Lower lobe of right lung (tissue), 2 donors: ENCODE measurements at places on chromosomes 16 and 17.
A peak's percentile ranks its signal among the peaks of the same experiment; 100 is the strongest.

DNA sequence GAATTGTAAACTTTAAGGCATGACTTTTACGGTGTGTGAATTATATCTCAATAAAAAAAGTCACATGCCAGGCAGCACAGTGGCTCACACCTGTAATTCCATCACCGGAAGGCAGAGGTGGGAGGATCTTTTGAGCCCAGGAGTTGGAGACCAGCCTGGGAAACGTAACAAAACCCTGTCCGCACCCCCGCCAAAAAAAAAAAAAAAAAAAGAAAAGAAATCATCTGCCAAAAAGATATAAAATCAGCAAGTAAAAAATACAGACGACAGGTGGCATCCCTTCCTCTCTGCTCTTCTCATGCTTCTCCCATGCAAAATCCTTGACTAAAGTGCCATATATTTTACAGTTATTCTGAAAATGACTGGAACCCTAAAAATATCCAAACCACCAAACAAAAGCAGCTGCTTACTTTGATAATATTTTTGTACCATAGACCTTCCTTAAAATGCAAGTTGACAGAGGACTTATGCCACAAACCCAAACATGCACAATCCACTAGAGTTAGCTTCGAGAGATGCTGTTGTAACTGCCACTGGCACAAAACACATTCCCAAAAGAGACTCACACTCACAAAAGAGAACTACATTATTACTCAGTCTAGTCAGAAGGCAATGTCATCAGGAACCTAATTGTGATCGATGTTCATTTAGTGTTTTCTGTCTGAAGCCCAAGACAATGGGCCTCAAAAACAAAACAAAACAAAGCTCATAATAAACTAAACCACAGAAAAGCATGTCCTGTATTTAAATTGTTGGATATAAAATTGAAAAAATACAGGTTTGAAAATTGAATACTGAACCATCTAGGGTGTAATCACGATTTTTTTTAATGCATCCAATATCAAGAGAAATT is 2.4 kb downstream of the CRLF3 start:
- H3K27me3 ChIP-seq, result no peaks in the 10 kb centered on the region
- no peaks in the 10 kb centered on the region for H3K36me3 ChIP-seq
- peak overlapping the region; percentile 56 for H3K27ac ChIP-seq

DNA sequence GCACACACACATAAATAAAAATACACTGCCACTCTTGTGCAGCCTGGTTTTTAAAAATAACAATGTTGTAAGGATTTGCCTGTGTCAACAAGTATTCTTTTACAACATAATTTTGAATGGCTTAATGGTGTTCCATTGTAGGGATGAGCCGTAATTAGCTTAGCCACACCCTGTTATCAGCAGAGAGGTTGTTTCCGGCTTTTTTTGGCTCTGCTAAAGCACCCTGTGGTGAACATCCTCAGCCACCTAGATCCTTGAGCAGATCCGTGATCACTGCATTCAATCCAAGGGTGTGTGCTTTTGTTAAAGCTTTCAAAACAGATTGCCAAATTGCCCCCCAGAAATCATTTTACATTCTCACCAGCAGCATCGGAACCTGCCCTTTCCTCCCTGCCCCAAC is 7.0 kb downstream of the KATNB1 start:
- H3K27me3 ChIP-seq, result no peaks in the 10 kb centered on the region
- H3K4me1 ChIP-seq, result no peaks in the 10 kb centered on the region
- no peak overlapping the region for H3K4me3 ChIP-seq
- peaks cover 33% of the 10 kb centered on the region for H3K36me3 ChIP-seq
- no peak overlapping the region for H3K27ac ChIP-seq
- DNase-seq, result no peak

DNA sequence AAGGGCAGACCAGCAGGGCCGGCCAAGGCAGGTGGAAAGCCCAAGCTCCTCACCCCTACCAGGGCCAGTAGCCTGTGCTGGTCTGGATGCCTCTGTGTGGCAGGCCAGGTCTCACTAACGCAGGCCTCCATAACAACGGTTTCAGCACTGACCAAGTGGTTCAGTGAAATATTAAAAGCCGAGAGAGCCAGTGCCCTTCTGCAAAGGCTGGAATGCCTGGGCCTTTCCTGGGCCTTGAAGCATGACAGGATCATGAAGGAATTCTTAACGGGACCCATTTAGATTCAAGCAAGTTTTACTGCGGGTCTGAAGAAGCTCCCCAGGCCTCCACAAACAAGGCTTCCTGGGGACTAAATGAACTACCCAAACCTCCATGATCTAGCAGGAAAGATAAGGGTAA is 16.3 kb downstream of the ADAD2 start:
- no peaks in the 10 kb centered on the region for H3K4me1 ChIP-seq
- no peak overlapping the region for H3K4me3 ChIP-seq
- H3K36me3 ChIP-seq, result no peaks in the 10 kb centered on the region

DNA sequence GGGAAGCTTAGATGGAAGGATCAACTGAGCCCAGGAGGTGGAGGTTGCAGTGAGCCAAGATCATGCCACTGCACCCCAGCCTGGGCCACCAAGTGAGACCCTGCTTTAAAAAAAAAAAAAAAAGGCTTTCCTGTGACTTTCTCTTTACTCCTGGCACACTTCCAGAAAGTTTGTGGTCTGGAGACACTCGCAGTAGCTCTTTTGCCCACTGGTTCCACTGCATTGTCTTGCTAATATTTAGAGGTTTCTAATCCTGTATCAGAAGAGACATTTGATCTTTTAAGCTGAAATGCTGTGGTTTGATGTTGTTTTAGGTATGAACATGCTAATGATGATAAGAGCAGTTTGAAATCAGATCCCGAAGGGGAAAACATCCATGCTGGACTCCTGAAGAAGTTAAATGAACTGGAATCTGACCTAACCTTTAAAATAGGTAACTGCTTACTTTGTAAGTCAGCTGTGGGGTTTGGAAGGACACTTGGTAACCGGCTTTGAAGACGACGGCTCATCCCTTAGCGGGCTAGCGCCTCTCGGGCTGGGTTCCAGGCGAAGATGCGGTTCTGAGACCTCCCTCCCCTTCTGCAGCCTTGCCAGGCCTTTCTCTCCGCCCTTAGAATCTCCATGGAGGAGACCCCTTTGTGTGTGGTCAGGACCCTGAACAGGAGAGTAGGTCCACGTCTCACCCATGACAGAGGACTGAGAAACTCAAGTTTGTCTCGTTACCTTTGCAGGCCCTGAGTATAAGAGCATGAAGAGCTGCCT is 23.1 kb downstream of the NTAN1 start:
- H3K36me3 ChIP-seq, result peaks cover 96% of the 10 kb centered on the region
- no peak overlapping the region for H3K27ac ChIP-seq
- no peak for DNase-seq

GRCh38 chr16:88941913-88942909 is 34.8 kb downstream of the CBFA2T3 start:
- no peaks in the 10 kb centered on the region for H3K36me3 ChIP-seq
- DNase-seq, result peak; percentile 76
- peak overlapping the region; percentile 37 for H3K4me3 ChIP-seq

GRCh38 chr17:691423-691822 is 23.2 kb downstream of the VPS53 start:
- H3K4me1 ChIP-seq, result no peaks in the 10 kb centered on the region
- H3K36me3 ChIP-seq, result peaks cover 81% of the 10 kb centered on the region
- no peak overlapping the region for H3K4me3 ChIP-seq

DNA sequence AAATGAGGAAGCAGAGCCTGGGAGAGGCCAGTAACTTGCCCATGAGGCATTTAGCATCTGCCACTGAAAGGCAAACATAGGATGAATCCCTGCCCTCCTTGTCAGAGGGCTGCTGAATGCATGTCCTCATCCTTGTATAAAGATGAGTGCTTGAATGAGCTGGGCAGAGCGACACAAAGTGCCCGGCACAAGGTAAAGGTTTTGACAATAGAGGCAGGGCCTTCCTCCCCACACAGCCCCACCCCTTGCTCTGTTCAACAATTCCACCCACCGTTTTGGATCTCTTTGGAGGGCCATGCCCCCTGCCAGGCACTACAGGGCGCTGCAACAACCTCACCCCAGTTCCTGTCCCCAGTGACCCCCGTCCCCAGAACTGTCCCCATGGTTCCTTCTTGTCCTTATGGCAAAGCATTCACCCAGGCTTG is 1.4 kb upstream of the KRT19 start:
- peaks cover 3% of the 10 kb centered on the region for H3K36me3 ChIP-seq
- no peak overlapping the region for H3K4me3 ChIP-seq
- H3K27ac ChIP-seq, result peak overlapping the region; percentile 89

DNA sequence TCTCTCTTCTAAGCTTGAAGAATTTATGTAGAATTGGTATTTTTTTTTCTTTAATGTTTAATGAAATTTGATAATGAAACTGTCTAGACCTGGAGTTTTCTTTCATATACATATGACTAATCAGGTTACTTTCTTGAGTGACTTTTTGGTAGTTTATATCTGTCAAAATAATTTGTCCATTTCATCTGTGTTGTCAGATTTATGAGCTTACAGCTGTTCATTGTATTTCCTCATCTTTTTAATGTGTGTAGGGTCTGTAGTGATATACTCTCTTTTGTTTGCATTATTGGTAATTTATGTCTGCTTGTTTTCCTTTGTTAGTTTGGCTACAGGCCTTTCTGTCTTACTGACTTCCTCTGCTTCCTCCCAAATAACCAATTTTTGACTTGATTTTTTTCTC is 55.7 kb downstream of the TAOK1 start:
- H3K27ac ChIP-seq, result no peak overlapping the region
- H3K27me3 ChIP-seq, result no peaks in the 10 kb centered on the region
- peaks cover 4% of the 10 kb centered on the region for H3K36me3 ChIP-seq
- no peak overlapping the region for H3K4me3 ChIP-seq
- no peak for DNase-seq

DNA sequence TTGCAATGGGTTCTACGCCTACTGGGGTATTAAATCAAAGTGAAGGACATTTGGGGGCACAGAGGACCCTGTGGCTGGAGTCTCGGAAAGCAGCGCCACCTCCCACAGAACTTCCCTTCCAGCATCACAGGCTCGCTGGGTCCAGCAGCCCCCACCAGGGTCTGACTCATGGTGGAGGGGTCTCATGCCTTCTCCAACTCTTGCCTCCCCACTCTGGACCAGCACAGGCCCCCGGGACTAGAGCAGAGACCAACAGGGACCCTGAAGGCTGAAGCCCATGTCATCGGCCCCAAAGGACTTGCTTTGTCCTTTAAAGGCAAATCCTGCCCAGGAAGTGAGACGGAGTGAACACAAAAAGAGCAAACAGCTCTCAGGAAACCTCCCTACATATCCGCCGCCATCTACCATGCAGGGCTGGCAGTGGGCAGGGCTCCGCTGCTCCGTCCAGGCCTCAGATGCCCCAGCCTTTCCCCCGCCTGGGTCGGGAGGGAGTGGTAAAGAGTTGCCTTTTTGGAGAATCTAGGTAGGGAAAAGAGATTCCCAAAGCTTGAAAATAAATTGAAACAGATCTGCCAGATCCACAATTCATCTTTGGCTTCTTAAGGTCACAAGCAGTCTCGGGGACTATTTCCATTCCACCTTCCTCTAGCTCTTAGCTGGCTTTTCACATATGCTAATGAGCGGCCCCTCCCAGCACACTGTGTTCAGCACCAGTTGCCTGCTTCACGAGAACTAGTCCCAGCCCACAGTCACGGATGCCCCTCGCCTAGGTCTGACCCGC is 2.1 kb upstream of the GPRC5C start:
- DNase-seq, result peak; percentile 75
- peaks cover 38% of the 10 kb centered on the region for H3K27me3 ChIP-seq
- peaks cover 42% of the 10 kb centered on the region for H3K4me1 ChIP-seq
- peak overlapping the region; percentile 67 for H3K4me3 ChIP-seq

- no peak for DNase-seq
- peaks cover 16% of the 10 kb centered on the region for H3K4me1 ChIP-seq
- H3K27ac ChIP-seq, result no peak overlapping the region
These were observed 75.7 kb downstream of the TANC2 start for GRCh38 chr17:63041722-63042121.

DNA sequence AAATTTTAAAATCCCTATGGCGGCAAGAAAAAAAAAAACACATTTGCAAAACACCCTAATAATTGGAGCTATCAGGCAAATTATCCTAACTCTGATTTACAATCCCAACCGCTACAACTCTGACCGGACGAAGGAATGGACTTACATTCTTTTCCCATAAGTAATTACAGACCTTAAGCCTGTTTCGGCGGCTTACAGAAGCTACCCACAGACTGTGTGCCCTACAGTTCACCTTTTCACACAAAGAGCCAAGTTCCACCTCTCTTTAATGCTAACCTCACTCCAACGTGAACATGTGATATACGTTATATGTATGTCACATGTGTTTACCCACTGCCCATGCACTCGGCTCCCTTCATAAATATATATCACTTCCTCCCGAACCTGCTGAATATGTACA is 8.7 kb upstream of the MEAK7 start:
- no peak overlapping the region for H3K27ac ChIP-seq
- no peaks in the 10 kb centered on the region for H3K27me3 ChIP-seq
- no peaks in the 10 kb centered on the region for H3K36me3 ChIP-seq

GRCh38 chr17:27577884-27578717 is 52.9 kb upstream of the LGALS9 start:
- no peak overlapping the region for H3K4me3 ChIP-seq
- peaks cover 3% of the 10 kb centered on the region for H3K36me3 ChIP-seq
- no peaks in the 10 kb centered on the region for H3K27me3 ChIP-seq
- H3K27ac ChIP-seq, result peak overlapping the region; percentile 60

- peak; percentile 67 for DNase-seq
- H3K4me1 ChIP-seq, result no peaks in the 10 kb centered on the region
- no peak overlapping the region for H3K4me3 ChIP-seq
- H3K36me3 ChIP-seq, result no peaks in the 10 kb centered on the region
- H3K27ac ChIP-seq, result no peak overlapping the region
These were observed 51.8 kb upstream of the JPH3 start for GRCh38 chr16:87550495-87550961.

DNA sequence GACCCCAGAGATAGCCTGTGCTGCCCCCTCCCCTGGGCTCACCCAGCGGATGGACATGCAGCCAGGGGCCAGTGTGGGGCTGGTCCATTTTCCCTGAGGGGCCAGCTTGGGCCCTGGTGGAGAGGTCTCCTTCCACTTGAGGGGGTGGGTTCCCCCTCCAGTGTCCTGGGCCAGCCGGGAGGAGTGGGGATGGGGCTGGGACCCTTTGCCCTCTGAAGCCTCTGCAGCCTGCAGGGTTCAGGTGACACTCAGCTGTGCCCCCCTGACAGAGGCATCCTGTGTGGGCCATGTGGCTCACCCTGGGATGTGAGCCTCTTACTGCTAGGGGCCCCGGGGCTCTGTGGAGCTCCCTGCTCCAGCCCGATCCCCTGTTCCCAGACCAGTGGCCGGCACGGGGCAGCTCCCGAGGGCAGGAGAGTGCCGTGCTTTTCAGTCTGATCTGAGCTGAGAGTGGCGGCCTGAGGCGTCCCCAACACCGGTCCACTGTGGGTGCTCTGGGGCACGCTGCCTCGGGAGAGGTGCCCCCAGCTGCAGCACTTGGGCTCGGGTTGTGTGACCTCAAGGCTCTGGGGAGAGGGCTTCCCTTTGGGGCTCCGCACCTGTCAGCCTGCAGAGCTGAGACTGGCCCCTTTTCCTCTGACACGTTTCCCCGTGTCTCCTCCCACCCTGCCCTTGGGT is 439 bp upstream of the GNG13 start:
- H3K27me3 ChIP-seq, result peaks cover 32% of the 10 kb centered on the region
- no peak for DNase-seq
- no peak overlapping the region for H3K4me3 ChIP-seq

DNA sequence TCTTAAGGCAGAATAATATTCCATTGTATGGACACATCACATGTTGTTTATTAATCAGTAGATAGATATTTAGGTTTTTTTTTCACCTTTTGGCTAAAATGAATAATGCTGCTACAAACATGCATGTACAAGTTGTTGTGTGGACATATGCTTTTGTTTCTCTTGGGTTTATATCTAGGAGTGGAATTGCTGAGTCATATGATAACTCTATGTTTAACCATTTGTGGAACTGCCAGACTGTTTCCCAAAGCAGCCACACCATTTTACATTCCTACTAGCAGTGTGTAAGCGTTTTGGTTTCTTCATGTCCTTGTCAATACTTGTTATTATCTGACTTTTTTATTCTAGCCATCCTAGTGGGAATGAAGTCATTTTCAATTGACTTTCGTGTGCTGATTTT is 21.3 kb downstream of the CYLD start:
- peaks cover 6% of the 10 kb centered on the region for H3K4me1 ChIP-seq
- no peaks in the 10 kb centered on the region for H3K27me3 ChIP-seq
- H3K27ac ChIP-seq, result no peak overlapping the region
- no peak for DNase-seq
- peaks cover 24% of the 10 kb centered on the region for H3K36me3 ChIP-seq
